Activated gamma-delta T cell treated with anti-CD3 and anti-CD28 coated beads, Interleukin-2, amount 50 U/mL, for 16 hours (primary cell): ENCODE measurements at places on chromosomes 12 and 14.

DNA sequence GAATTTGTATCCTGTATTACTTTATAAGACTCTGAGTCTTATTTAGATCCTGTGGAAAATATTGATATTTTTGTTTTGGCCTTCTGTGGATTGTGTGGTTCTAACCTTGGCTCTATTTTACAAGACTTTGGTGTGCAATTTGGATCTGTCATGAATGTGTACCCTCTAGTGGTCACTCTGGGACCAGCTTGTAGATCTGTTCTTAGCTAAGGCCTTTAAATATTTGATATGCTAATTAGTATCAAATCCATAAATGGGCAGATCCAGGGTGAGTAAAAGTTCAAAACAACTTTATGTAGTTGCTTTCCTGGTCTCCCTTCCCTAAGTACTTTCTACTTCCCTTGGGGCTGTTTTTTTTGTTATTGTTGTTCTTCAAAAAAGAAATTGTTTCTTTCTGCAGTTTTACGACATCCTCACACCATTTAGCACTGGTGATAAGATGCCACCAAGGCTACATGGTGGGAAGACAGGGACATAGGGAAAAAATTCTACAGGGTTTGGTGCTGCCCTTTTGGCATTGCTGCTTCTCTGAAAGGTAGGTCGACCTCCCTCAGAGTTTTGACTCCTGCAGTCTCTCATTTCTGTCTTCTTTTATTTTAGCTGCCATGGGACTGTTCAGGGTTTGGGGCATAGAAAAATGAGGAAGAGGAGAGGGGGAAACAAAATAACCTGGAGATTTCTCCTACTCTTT, 238.5 kb downstream of the GPHN start:
- DNase-seq, result no peak

DNA sequence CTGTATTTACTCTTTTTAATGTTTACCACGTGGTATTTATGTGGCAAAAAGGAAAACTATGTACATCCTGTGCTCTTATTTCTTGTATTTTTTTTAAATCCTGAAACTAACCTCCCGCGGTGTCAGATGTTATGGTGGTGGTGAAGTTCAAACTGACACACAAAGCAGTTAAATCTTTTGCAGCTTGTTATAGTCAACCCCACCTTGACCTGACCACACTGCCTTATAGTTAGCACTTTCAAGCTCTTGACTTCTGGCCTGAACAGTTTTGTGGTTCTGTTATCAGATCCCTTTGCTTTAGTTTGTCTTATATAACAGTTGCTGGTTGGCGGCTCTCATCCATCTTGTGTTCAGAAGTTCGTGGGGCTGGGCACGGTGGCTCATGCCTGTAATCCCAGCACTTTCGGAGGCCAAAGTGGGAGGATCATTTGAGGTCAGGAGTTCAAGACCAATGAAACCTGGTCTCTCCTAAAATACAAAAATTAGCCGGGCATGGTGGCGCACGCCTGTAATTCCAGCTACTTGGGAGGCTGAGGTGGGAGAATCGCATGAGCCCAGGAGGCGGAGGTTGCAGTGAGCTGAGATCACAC, 2.1 kb downstream of the UNG start:
- no peak for DNase-seq

- no peak for DNase-seq
These were observed 450.2 kb downstream of the CCER1 start for GRCh38 chr12:90504806-90505205.

GRCh38 chr12:113488322-113488721, 16.7 kb upstream of the LHX5 start:
- no peak for DNase-seq

DNA sequence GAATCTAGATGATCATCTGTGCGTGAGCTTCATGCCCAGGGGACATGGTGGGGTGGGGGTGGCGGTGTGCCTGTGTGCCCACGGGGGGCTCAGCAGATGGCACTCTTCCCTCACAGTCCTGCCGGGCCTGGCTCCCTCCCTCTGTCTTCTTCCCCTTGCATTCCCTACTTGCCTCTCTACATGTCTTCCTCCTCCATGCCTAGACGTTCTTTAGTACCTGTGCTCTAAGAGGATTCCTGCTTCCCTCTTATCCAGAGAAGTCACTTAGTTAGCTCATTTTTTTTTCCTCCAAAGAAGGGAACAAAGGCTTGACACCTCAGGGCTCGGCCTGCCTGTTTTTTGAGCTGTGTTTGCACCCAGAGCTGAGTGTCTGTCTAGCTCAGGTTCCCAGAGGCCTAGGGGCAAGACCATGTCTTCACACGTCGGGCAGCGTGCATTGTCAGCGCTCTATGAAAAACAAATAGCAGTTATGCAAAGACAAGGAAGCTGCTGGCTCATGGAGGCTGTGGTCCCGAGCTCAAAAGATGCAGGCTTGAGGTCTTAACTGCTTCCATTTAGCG, 48.8 kb downstream of the NINJ2 start:
- no peak for DNase-seq
